Activated naive CD4-positive, alpha-beta T cell treated with anti-CD3 and anti-CD28 coated beads, Interleukin-2, amount 10 ng/mL, durations not matched to agents 7 days and 5 days (primary cell): ENCODE measurements at places on chromosomes 7 and 10.
A peak's percentile ranks its signal among the peaks of the same experiment; 100 is the strongest.

DNA sequence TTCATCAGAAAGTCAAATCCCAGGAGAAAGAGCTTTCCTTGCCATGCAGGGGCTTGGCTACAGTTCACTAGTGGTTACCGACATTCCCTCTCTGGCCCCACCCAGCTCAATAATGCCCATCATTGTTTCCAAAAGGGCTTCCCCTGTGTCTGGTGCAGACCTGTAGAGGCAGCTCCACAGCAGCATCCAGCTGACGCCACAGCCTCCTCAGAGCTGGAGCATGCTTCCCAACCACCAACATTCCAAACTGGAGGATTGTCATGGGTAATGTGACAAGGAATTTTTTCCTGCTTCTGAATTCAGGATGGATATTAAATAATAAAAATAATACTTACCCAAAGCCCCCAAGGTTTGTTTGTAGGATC, 77.4 kb downstream of the ZNF365 start:
- DNase-seq, result no peak

GRCh38 chr7:92115821-92116220, 18.5 kb downstream of the CYP51A1 start:
- no peak for DNase-seq

DNA sequence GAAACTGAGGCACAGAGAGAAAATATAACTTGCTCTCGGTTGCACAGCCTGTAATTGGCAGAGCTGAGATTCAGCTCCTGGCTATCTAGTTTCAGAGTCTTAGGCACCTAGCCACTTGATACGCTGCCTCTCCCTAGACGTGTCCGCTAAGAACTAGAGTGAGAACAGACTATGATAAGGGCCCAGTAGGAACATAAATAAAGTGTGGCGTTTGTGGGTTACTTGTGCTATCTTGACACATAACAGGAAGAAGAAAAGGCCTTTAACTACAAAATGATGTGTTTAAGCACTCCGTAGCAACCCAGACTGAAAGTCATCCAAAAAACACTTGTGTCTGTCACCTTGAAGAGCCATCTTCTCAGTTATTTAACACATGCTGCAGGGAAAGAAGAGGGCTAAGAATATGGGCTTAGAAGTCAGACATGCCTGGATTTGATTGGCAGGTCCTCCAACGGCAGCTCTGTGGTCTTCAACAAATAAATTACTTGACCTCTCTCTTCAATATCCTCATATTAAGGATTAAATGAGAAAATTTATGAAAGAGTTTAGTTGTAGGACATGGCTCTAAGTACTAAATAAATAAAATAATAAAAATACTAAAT, 96.2 kb downstream of the SGMS1 start:
- no peak for DNase-seq

- DNase-seq, result no peak
These were observed 203.7 kb downstream of the IPMK start for GRCh38 chr10:58063861-58064480.

- no peak for DNase-seq
These were observed 131.7 kb downstream of the RTKN2 start for GRCh38 chr10:62136931-62137330.

- DNase-seq, result peak; percentile 20
These were observed 60.2 kb downstream of the MKI67 start for GRCh38 chr10:128065881-128066534.

GRCh38 chr7:141701489-141702046, 398 bp downstream of the DENND11 start:
- DNase-seq, result peak; percentile 85

DNA sequence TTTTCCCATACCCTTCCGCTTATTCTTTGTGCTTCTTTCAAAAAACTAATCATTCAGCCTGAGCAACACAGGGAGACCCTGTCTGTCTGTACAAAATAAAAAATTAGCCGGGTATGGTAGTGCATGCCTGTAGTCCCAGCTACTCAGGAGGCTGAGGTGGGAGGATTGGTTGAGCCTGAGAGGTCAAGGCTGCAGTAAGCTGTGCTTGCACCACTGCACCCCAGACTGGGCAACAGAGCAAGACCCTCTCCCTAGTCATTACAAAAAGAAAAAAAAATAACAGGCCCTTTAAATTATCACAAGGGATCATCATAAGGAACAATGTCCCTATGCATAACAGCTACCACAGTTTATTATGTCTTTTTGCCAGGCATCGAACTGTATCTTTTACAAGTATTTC, 119.6 kb downstream of the TRIM24 start:
- DNase-seq, result no peak

DNA sequence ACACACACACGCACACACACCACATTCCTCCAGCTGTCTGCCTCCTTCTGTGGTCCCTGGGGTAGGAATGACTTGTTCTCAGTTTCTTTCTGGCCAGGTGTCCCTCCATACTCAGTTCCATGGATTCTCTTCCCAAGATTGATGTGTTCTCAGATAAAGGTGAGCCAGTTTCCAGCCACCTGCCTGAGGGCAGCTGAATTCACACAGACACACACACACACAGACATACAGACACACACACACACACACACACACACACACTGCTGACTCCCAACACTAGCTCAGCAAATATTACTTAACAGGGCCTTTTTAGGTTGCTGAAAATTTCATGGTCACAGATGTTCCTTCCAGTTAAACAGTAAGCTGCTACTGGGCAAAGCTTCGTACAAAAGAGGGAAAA, 45.4 kb upstream of the GDF10 start:
- DNase-seq, result no peak

DNA sequence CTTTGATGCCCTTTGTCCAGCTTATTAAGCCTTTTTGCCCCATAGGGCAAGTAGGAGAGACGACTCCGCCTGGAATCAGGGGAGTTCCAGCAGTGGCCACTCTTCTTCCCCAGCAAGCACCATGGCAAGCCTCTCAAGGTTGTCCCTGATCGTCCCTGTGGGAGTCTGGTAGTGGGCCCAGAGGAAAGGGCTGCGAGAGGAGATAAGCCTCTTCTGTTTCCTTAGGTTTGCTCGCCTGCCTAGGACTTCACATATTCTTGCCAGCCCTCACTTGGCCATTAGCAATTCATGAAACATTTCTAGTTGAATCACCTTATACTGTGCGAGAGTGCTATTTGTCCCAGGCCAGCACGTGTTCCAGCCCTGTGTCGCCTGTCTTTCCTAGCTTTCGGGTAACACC, 47.8 kb upstream of the CPN1 start:
- no peak for DNase-seq

- DNase-seq, result no peak
These were observed 14.1 kb downstream of the PTN start for GRCh38 chr7:137329411-137329810.

DNA sequence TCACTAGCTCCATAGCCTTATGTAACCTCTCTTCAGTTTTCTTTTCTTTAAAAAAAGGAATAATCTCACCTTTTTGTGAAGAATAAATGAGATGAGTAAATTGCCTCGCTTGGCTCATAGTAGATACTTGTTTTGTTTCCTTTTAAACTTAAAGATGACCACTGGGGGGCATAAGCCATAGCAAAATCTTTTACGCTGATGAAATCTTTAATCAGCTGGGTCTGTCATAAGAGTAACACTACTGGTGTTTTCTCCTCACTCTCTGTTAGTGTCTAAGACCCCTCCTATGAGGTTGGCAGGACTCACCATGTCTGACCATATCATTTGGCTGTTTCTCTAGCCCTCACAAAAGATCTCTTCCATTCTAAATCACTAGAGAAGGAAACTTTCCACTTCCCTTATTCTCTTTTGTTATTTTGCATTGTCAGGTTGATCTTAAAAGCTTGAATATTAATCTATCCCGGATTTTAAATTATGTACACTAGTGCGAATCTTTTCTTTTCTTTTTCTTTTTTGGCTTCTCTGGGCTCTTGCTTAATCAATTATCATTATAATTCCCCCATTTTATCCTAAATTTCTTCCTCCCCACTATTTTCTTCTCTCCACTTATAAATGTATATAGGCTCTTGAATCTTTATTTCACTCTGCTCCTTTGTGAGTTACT, 12.5 kb downstream of the STAG3 start:
- no peak for DNase-seq

GRCh38 chr7:16562456-16563220, 36.0 kb downstream of the LRRC72 start:
- no peak for DNase-seq

- DNase-seq, result peak; percentile 53
These were observed 50.0 kb upstream of the WIPI2 start for GRCh38 chr7:5139998-5140397.

GRCh38 chr10:78436222-78436573, 402.5 kb downstream of the RPS24 start:
- no peak for DNase-seq

DNA sequence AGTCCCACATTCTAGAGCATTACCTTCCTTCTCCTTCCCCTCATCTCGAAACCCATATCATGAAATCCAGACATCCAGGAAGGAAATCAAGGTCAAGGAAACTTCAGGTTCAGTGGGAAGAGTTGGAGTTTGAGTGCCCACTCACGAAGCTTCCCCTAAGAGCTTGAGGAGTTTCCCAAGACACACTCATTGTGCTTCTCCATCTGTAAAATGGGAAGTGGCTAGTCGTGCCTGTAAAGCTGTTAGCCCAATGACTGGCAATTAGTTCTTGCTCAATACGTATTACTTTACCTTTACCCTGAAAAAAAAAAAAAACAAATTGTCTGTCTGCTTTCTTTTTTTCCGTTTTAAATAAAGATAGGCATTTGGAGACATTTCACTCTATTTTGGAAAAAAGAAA, 42.3 kb downstream of the GPAM start:
- DNase-seq, result no peak

GRCh38 chr10:97020452-97021400, 165.0 kb downstream of the SLIT1 start:
- DNase-seq, result peak; percentile 13

DNA sequence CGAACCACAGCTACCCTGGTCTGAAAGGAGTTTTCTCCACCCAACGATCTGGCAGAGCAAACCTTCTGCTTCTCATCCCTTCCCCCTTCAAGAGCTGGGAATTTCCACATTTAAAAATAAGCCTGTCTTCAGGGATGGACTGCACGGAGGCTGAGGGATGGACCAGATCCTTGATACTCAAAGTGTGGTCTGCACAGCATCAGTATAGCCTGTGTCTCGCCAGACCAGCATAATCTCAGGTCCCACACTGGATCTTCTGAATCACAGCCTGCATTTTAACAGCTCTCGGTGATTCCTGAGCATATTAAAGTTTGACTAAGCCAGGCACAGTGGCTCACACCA, 7.1 kb downstream of the KCNMA1 start:
- DNase-seq, result no peak

DNA sequence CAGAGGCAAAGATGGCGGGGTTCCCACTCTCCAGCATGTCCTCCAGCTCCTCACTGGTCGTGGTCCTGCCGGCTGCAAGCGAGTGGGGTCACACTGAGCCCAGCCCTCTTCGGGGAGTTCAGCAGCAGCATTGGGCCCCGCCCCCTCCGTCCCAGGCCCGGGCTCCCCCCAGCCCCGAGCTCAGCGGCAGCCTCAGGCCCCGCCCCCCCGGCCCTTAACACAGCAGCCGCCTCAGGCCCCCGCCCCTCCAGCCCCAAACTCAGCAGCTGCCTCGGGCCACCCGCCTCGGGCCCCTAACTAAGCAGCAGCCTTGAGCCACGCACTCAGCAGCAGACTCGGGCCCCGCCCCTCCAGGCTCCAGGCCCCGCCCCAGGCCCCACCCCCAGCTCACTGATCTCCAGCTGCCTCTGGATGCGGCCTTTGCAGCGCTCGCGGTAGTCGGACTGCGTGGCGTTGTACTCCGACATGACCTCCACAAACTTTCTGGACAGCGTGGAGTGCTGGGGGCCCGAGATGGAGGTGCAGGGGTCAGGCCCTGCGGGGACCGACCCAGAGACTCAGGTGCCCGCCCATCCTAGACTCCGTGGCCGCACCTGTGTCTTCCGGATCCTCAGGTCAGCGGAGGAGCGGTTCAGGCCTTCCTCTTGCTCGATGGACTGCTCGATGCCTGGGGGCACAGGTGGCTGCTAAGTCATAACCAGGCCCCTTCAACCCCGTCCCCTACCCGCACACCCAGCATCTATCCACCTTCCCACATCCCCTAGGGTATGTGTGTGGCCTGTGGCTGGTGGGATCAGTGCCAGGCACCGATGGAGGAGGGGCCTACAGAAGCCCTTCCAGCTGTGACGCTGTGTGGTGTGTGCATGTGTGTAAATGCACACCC, 15.5 kb downstream of the STX1A start:
- peak; percentile 70 for DNase-seq

- no peak for DNase-seq
These were observed 785 bp downstream of the DNTT start for GRCh38 chr10:96305019-96305418.

- peak; percentile 68 for DNase-seq
These were observed 15.6 kb downstream of the ADAM8 start for GRCh38 chr10:133260895-133261725.

DNA sequence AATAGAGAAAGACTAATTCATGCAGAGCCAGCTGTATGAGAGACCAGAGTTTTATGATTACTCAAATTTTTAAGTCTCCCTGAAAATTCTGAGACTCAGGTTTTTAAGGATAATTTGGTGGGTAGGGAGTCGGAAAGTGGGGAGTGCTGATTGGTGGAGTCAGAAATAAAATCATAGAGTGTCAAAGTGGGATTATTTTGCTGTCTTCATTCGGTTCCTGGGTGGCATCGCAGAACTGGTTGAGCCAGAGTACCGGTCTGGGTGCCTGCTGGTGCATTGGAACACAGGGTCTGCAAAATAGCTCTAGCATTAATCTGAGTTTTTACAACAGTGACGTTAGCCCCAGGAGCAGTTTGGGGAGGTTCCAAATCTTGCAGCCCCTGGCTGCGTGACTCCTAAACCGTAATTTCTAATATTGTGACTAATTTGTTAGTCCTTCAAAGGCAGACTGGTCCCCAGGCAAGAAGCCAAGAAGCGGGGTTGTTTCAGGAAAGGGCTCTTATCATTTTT, 32.4 kb downstream of the GPRIN2 start:
- peak; percentile 14 for DNase-seq

GRCh38 chr10:66095610-66096009, 830.2 kb upstream of the LRRTM3 start:
- DNase-seq, result no peak

GRCh38 chr10:118020365-118020764, 26.4 kb downstream of the RAB11FIP2 start:
- DNase-seq, result no peak

- DNase-seq, result peak; percentile 63
These were observed 52.7 kb upstream of the BTRC start for GRCh38 chr10:101301111-101301731.

DNA sequence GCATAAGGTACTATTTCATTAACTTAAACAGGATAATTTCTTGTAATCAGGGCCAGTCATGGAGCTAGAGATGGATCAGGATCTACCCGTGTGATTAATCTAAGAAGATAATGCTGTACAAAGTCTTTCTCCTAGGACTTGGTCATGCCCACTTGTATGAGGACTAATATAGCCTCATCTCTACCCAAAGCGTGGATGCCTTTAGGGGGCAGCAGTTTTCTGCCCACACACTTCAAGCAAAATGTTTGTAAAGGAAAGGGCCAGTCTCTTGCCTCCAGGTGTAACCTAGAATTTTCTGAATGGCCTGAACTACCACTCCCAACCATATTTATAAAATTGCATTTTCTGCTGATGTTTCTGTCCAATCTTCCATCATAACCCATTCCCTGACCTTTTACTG, 764.0 kb upstream of the IGFBP3 start:
- no peak for DNase-seq

GRCh38 chr7:104982308-104983075, 31.5 kb upstream of the KMT2E start:
- no peak for DNase-seq

- no peak for DNase-seq
These were observed 25.3 kb upstream of the GJD4 start for GRCh38 chr10:35579726-35580422.
